HepG2 (cell line): ENCODE measurements at places on chromosomes 3 and 15. TPM values are rescaled to one million over a fixed set of nuclear protein-coding genes. Genes with fewer than 3 reads are reported as not detected.

The ABI3BP gene
- total RNA-seq = not detected in 2 replicates

The IGF2BP2 gene
- 46.0 and 46.3 TPM in 2 replicates for total RNA-seq

The POPDC2 gene
- 0.18 TPM in 1 of 2 replicates, not detected in the other for total RNA-seq

The SLC25A26 gene
- total RNA-seq = 22.7 and 23.1 TPM in 2 replicates

The STRC gene
- 0.07 TPM in 1 of 2 replicates, not detected in the other for total RNA-seq
